Lower leg skin (tissue), 4 donors: ENCODE measurements at places on chromosomes 1 and 21.

DNA sequence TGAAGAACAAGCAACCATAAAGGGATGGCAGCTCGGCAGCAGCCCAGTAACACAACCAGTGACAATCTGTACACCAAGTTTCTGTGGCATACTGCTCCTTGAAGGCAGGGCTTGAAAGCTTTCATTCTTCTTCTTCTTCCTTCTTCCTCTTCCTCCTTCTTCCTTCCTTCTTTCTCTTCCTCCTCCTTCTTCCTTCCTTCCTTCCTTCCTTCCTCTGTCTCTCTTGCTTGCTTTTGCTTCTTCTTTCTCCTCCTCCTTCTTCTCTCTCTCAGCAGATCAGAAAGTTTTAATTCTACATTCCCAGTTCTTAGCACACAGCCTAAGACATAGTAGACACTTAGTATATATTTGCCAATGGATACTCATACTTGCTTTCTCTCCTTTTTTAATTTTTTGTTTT lies 95.9 kb downstream of the GLUL start:
- no peak for DNase-seq

- DNase-seq = no peak
Observed at GRCh38 chr1:44505210-44505993, 100.3 kb downstream of the RNF220 start.

DNA sequence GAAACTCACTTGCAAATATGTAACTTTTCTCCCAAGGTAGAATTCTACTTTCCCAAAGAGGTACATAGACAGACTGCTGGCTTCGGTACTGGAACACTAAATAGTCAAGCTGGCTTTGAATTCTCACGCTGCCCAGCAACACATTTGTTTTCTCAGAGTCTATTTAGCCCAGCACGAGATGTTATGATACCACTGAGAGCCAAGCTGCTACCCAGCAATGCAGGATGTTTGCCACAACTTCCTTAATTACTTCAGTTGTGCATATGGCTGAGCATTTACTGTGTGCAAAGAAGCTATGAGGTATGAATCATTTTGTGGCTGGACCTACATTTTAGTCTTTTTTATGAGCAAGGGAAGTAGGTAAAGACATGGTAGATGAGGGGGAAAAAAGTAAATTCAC lies 793.2 kb downstream of the PLA2G4A start:
- no peak for DNase-seq

DNA sequence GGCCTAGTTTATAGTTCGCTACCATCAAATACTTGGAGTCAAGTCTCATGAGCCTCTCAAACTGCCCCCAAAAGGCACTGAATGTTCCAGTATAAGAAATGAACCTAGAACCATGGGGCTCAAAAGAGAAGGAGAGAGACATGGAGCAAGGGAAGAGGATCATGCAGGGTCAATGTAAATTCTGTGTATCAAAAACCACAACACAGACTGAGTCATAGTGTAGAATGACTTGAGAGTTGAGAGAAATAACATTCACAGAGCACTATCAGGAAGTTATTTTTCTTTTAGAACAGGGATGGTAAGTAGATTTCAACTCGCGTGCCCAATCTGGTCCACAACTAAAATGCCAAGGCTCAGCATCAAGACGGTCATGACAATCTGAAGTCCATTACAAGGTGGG lies 59.8 kb downstream of the GNG12 start:
- no peak for DNase-seq

DNA sequence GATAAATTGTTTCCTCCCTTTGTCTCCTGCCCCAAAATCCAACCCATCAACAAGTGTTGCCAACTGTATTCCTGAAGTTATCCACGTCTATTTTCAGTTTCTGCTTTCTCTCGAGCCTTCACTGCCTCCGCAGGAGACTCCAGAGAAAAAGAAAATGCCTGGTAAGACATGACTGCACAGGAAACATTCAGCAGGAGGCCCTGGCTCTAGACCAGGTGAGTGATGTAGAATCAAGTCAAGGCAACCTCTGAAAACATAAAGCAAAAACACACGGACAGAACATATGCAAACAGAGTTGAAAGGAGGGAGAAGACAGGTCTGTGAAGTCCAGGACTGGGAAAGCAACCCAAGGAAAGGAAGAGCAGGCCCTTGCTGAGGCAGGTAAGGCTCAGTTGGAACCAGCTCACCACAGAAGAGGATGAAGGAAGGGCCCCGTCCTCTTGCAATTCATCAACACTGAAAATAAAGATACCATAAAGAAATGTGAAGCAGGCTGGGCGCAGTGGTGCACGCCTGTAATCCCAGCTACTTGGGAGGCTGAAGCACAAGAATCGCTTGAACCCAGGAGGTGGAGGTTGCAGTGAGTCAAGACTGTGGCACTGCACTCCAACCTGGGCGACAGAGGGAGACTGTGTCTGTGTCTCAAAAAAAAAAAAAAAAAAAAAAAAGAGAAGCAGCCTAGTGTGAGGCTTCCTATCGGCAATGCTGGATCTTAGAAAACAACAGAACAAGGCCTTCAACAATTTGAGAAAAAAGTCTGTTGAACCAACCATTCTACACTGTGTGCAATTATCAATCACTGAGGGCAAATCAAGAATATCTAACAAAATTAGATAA lies 8.8 kb downstream of the NOL9 start:
- DNase-seq = no peak

GRCh38 chr1:7233646-7234470 lies 448.6 kb downstream of the CAMTA1 start:
- DNase-seq = peak; percentile 61

DNA sequence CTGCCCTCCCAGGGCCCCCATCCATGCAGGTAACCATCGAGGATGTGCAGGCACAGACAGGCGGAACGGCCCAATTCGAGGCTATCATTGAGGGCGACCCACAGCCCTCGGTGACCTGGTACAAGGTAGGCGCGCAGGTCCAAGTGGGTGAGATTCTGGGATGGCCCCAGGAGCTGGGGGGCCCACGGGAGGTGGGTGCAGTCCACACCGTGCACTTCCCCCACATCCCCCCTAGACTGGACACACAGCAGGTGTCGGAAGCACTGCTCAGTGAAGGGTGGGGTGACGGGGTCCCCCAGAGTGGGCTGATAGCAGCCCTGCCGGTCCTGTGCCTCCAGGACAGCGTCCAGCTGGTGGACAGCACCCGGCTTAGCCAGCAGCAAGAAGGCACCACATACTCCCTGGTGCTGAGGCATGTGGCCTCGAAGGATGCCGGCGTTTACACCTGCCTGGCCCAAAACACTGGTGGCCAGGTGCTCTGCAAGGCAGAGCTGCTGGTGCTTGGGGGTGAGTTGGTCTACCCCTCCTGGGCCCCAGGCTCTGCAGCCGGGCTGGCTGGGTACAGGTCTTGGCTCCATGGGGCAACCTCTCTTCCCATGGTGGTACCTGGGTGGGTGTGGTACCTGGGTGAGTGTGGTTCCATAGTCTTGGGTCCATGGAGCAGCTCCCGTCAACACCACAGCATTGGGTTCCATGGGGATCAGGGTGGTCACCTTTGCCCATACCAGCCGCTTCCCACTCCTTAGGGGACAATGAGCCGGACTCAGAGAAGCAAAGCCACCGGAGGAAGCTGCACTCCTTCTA lies 40.4 kb downstream of the TRIM11 start:
- peak; percentile 80 for DNase-seq

- DNase-seq = peak; percentile 82
Observed at GRCh38 chr1:228368801-228369607, 37.6 kb downstream of the TRIM11 start.

DNA sequence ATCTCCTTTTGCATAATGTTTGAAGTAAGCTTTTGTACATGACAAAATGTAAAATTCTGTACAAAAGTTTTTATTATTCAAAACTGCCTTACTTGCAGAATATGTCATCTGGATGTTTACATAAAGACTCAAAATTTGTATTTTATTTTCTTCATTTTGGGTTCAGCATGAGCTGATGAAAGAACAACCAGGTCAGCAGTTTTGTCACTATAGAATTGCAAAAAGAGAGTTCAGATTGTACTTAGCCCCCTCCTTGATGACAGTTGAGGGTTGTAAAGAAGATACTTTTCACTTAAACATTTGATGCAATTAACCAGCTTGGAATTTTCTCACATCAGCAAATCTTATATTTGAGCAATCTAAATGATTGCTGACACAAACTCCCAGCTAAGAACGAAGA lies 669.3 kb downstream of the PLA2G4A start:
- DNase-seq = no peak

- DNase-seq = no peak
Observed at GRCh38 chr1:196543833-196544232, 64.4 kb downstream of the KCNT2 start.

DNA sequence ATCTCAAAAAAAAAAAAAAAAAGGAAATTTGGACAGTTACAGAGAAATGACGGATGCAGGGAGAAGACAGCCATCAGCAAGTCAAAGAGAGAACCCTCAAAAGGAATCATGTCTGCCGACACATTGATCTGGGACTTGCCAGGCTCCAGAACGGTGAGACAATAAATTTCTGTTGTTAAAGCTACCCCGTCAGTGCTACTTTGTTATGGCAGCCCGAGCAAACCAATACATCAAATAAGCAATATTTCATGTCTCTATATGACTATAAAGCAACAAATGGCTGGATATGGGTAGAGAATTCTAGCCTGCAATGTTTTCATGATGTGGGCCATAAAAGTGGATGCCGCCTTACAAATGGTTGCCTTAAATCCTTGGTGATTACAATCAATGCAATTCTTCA lies 23.3 kb upstream of the FAM89A start:
- DNase-seq = no peak

- no peak for DNase-seq
Observed at GRCh38 chr1:147473733-147474049, 67.6 kb upstream of the BCL9 start.

GRCh38 chr1:145885738-145886287 lies at the start of gene ANKRD35:
Gene ANKRD35, minus strand, starts transcription at chr1:145885866. Its CDS starts 108 bp downstream, at chr1:145885758.
- DNase-seq = peak; percentile 97

DNA sequence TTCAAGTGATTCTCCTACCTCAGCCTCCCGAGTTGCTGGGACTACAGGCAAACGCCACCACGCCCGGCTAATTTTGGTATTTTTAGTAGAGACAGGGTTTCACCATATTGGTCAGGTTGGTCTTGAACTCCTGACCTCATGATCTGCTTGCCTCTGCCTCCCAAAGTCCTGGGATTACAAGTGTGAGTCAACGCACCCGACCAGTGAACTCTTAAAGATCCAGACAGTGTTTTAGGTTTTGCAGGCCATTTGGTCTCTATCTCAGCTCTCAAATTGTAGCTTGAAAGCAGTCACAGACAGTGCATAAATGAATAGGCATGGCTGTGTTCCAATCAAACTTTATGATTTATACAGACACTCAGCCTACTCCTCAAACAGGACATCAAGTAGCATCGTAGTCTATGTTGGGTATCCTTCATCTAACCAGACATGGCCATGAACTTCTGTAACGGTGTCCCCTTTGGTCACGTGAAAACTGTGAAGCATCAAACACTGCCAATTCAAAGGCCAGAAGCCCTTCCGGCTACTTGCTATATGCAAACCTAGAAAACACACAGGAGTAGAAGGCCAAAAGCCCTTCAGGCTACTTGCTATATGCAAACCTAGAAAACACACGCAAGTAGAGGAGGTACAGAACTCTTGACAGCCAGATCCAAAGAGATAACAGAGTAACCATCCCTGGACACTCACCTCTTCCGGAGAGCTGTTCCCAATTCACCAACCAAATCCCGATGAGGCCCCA lies 3.1 kb downstream of the FUCA1 start:
- DNase-seq = no peak

GRCh38 chr1:171884475-171884874 lies 43.2 kb downstream of the DNM3 start:
- DNase-seq = no peak

DNA sequence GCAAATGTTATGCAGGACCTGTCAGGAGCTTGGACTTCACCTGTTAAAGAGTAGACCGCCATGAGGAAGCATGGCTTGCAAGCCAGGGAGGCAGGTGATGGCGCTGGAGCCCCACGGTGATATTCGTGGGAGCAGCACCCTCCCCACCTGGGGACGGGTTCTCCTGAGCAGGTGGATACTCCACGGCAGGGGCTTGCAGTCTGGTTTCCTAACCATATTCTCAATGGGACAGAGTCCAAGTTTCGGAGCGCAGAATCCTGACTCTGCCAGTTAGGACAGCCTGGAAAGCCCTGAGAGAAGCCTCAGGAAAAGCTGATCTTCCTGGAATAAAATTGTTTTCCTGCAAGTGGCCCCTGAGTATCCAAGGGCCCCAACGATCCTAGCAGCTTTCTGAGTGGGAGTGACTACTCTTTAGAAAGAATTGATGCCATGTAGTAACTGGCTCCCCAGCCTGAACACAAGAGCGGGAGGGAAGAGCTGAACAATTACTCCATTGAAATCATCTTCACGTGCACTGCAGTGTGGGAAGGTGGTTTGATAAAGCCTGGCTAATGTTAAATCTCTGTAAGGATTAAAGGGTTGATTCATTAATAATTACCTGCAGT lies 146.3 kb upstream of the RAB4A start:
- no peak for DNase-seq

DNA sequence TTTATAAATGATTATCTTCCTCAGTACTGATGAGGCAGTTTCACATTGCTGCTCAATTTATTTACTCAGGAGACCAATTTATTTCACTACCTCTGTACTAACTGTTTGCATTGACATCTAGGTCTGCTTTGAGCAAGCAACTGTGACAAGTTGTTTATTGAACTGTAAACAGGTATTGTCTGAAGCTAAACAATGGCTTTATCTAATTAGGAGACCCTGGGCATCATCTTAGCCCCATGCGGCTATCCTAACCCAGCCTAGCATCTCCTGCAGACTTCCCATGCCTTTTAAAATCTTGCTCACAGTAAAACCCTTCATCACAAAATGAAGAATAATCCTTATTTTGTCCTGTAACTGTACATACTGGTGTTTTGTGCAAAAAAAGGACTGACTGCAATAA lies 348.2 kb downstream of the RWDD3 start:
- no peak for DNase-seq

GRCh38 chr1:159932296-159933285 lies 7.3 kb upstream of the TAGLN2 start:
- no peak for DNase-seq

DNA sequence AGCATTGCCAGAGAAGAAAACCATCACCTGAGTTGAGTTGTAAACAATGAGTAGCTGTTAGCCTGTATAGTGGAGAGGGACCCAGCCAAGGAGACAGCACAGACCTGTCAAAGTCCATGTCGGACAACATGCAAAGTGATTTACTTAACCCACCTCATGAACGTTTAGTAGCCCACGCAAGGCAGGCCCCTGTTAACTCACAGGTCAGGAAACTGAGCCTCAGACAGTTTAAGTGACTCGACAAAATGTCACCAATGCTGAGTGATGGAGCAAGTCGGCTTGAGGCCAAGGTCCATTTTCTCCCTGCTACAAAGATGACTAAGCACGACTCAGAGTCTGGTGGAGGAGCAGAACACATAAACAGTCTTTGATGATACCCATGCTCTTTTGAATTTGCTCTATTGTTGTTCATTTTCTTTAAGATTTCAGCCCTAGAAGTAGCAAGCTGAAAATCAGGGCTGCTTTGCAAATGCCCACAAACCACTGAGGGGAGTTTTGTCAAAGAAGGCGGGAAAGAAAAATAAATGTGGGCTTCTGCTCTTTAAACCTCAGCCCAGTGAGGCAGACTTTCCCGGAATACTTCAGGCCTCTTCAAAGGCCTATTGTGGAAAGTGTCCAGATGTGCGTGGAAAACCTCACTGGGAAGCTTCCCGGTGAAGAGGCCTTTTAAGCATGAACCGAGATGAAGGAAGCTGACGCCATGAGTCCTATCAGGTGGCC lies 83.8 kb upstream of the HOOK1 start:
- DNase-seq = peak; percentile 84
